Psoas muscle (tissue), 8 donors: ENCODE measurements at places on chromosomes 3 and 15. TPM values are rescaled to one million over a fixed set of nuclear protein-coding genes. Genes with fewer than 3 reads are reported as not detected.
A peak's percentile ranks its signal among the peaks of the same experiment; 100 is the strongest.

PDZRN3 gene
- 13.2 TPM for total RNA-seq

BOC gene
- 15.4 TPM for total RNA-seq

ST8SIA2 gene
- 0.12 TPM for total RNA-seq

DNA sequence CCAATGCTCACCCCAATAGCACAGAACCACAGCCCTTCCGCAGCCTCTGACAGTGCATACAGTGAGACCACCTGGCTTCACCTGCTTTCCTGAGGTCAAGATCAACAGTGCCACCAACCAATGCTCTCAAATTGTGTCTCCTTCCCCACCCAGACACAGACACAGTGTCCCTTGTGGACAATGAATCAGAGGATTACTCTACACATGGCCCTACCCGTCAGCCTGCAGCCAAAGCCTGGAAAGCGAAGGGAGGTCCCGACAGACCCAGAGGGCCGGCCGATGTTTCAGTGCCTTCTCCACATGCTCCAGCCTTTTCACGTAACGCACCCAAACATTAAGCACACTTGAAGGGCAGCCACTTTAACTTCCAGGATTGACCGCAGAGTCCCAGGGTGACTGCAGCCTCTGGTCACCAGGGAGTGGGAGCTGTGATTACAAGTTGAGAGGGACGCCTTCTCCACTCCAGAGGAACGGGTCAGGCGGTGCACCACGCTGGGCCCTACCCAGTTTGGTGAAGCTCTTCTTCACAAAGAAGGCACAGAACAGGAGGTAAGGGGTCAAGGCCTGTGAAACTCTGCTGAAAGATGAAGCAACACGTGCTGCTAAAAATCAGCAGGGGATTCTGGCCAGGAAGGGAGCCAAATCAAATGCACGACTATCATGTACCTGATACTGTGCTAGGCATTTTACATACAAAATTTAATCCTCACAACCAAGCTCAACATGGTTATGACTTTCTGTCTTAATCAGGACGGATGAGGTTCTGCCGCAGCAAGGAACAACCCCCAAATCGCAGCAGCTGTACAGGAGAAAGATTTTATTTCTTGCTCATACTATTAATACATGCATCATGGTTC, 17.2 kb downstream of the KLHL25 start:
- DNase-seq: no peak

DNA sequence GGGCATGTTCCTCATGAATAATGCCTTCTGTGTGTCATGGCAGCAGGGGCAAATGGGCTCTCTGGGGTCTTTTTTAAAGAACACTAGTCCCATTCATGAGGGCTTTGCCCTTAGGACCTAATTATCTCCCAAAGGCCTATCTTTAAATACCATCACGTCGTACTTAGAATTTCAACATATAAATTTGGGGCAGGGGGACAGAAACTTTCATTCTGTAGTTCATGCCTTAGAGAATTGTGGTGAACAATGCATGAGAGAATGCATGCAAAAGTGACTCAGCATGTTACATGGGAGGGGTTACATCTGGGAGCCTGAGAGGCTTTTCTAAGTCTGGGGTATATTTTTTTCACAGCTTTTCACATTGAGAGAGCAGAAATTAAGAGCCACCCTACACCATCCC, 208.5 kb upstream of the ROPN1 start:
- DNase-seq: no peak

DNA sequence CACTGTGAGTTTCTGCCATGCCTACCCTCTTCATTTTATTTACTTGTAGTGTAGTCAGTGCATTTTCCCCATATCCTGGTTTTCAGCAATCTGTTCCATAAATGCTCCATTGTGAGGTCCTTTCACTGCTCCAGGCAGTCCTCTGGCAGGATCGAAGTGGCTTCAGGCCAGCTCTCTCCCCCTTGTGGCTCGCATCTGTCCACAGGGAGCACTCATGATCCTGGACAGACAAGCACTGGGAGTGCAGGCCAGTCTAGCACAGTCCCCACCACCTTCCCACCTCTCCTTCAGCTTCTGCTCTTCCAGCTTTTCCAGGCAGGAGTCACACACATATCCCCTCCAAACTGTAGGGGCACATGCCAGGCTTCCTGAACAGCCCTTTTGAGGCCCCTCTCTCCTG, 173.6 kb downstream of the PPM1L start:
- peak; percentile 30 for DNase-seq

DNA sequence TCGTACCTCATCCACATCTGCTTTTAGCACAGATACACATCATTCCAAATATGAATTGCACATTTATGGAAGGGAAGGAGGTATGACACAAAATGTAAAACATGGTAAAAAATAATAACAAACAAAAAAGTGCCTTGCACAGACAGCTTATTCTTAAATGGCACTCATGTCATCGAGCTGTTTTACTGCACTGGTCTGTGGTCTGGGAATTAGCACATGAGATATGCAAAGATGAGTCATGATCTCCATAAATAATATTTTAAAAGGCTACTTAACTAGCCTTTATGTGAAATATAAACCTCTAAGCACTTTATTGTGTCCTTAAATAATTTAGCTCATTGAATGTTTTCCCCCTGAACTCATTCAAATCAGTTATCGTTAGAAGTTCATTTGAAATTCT, 142.2 kb upstream of the ZNF385D start:
- no peak for DNase-seq

GRCh38 chr3:185984203-185984602, 46.4 kb upstream of the TRA2B start:
- no peak for DNase-seq

GRCh38 chr3:10515884-10516495, 10.6 kb upstream of the ATP2B2 start:
- no peak for DNase-seq

- no peak for DNase-seq
These were observed 9.2 kb upstream of the VIPR1 start for GRCh38 chr3:42493126-42493797.

DNA sequence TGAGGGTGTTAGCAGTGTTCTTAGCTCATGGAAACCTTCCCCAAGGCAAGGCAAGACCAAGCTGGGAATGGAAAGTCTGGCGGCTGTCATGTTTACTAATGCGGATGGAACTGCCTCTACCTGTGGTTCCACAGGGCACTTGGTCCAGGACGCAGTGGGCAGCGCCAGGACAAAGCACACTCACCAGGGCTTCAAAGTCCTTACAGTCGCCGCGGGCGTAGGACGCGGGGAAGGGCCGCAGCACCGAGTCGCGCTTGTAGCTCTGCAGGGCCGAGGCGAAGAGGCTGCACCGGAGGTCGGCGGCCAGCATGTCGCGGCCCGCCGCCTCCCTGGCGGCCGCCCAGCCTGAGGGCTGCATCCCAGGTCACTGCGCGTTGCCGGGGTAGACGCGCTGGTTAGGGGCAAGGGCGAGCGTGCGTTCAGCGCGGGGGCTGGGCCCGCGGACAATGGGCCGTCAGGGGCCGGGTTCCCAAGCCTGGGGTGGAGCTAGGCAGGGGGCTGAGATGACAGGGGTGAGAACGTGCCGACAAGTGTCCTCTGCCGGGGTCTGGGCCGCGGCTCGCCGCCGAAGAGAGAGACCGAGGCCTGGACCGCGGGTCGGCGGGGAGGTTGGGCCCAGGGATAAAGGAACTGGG, 497 bp downstream of the PARP16 start:
- DNase-seq: no peak

- DNase-seq: peak; percentile 64
These were observed 5.9 kb downstream of the RNU6-1 start for GRCh38 chr15:67833710-67834511.

GRCh38 chr3:177746337-177746933, 549.2 kb upstream of the TBL1XR1 start:
- no peak for DNase-seq

DNA sequence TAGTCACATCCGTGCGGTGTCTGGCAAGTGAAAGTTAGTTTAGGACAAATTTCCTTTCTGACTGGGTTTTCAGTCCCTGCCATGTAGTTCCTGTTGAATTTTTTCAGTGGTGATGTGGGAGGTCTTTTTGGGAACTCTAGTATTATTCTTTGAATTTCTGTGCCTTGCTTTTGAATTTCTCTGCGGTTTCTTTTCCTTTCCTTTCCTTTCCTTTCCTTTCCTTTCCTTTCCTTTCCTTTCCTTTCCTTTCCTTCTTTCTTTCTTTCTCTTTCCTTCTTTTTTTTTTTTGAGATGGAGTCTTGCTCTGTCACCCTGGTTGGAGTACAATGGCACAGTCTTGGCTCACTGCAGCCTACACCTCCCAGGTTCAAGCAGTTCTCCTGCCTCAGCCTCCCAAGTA, 88.2 kb downstream of the CGNL1 start:
- DNase-seq: no peak

DNA sequence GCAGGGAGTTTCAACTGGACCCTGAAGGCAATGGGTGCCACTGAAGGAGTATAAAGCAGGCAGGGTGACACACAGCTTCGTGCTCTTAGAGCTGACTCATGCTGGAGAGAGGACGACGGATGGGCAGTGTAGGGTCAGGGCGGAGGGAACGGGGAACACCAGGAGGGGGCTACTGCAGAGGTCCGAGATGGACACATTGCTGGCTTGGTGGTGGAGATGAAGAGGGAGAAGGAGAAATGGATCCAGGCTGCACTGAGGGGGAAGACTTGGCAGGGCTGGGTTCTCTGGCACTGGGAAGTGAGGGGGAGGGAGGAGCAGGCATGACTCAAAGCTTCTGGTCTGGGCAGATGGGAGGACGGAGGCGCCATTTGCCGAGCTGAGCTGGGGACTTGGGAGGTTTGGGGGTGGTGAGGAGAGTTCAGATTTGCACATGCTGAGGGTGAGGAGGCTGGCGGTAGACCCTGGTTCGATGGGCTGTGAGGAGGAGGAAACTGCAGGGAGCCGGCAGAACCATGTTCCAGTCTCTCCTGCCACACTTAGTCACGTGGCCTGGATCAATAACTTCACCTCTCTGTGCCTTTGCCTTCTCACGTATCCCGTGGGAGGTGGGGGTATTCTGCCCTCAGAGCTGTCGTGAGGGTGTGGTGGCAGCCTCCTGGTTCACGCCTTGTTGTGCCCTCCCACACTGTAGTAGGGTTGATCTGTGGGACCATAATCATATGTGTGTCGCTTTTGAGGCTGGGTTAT, 4.6 kb upstream of the KCTD6 start:
- peak; percentile 38 for DNase-seq
